ENCODE measurements at places on chromosomes 13 and 19.

DNA sequence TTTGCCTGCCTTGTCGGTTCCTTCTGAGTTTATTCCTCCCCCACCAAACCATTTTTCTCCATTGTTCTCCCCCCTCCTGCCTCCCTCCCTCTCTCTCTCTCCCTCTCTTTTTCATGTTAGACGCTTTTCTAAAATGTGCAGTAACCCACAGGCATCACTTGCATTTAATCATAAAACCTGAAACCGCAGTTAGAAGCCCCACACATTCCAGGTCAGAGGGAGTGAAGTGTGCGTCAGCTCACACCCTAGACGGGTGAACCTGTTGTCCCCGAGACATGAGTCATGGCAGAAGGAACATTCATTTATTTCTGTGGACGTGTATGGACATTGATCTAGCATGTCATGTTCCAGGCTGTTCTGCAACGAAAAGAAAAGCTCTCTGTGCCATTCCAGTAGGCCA, 19.9 kb downstream of the ONECUT3 start:
- no peak for DNase-seq

DNA sequence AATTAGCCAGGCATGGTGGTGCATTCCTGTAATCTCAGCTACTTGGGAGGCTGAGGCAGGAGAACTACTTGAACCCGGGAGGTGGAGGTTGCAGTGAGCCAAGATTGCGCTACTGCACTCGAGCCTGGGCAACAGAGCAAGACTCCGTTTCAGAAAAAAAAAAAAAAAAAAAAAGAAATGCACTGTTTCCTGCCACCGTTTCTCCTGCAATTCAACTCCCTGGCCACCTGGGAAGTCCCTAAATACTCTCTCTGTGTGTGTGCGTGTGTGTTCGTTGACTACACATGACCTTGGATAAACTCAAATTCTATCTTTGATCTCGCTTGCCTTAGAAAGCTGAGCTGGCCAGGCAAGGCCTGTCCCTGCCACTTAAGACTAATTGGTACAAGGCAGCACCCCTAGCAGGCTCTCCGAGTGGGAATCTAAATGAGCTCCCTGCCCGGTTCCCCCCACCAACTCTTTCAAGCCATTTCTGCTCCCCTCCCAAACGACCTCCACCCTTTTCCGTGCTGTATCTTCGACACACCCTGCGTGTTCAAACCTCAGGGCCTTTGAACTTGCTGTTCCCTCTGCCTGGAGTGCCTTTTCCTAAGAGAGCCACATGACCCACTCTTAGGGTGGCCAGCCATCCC, 5.2 kb upstream of the BCAT2 start:
- DNase-seq: peak; percentile 71

- no peak for DNase-seq
These were observed 5.6 kb downstream of the TLE6 start for GRCh38 chr19:2982983-2983350.

- no peak for DNase-seq
These were observed 1.0 kb upstream of the KRI1 start for GRCh38 chr19:10566658-10567410.

- no peak for DNase-seq
These were observed 261.0 kb downstream of the GPC5 start for GRCh38 chr13:91659256-91660075.

DNA sequence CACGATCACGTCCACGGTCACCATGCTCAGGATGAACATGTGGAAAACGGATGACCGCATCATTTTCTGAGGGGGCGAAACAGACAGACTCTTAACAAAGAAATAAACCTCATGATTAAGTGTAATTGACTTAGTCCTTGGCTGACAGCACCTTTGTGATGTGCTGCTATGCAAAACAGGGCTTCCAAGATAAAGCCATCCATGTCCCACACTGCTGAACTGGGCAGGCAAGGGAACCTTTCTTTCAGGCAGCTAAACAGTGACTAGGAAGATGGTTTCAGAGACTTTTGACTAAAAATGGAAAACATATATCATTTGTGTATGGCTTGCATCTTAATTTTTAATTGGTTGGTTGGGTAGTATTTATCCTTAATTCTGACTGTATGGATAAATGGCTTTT, 157.8 kb downstream of the NALCN start:
- DNase-seq: no peak

DNA sequence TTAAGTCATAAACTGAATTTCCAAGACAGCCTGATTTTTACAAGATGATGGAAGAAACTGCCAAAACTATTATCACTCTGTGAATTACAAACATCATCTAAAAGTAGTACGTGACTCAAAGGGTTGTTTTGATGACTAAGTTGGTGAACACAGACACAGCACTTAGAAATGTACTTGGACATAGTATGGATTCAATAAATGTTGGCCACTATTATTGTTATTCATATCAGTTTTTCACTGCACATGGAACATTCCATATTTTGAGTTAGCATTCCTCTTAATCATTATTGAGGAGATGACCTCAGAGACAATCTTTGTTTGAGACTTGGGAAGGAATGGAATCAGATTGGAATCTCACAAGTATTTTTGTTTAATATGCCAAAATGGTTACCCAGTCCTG, 172.9 kb downstream of the OXGR1 start:
- DNase-seq: no peak

DNA sequence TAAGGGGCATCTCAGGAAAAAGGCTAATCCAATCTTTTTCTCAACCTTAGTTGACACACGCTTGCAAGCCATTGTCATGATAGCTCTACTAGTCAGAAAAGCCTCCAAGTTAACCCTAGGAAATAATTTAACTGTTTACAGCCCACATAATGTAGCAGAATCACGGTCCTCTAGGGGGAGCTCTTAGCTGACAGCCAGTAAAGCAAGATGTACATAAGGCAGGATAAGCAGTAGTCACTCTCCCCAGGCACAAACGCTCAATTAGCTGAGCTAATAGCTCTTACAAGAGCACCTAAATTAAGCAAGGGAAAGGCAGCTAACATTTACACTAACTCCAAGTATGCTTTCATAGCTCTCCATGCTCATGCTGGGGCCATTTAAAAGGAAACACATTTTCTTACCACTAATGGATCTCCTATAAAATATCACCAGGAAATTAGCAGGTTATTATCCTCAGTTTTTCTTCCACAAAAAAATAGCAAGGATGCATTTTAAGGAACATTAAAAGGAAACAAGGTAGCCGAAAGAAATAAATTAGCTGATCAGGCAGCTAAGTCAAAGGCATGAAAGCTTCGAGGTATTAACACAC, 33.7 kb upstream of the ZSCAN5A start:
- DNase-seq: no peak

GRCh38 chr19:17519967-17520366, 8.5 kb downstream of the PGLS start:
- no peak for DNase-seq

- DNase-seq: no peak
These were observed 30.8 kb upstream of the USE1 start for GRCh38 chr19:17184371-17184841.

- DNase-seq: no peak
These were observed 424.9 kb downstream of the FGF9 start for GRCh38 chr13:22095794-22096193.

DNA sequence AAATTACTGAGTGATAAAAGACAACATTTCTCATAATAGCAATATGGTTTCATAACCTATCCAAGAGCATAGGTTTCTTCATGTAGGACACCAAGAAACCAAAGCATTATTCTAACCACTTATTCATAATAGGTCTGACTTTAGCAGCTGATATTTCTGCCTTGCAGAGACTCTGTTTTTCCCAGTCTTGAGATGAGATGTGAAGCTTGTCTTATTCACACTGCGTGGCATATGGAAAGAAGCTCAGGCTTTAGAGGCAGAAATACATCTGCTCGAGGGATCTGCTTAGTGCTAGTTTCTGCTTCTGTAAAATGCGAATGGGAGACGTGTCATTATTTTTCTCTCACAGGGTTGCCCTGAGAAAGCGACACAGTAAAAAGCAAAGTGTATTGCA, 232.0 kb upstream of the SPRY2 start:
- DNase-seq: no peak

DNA sequence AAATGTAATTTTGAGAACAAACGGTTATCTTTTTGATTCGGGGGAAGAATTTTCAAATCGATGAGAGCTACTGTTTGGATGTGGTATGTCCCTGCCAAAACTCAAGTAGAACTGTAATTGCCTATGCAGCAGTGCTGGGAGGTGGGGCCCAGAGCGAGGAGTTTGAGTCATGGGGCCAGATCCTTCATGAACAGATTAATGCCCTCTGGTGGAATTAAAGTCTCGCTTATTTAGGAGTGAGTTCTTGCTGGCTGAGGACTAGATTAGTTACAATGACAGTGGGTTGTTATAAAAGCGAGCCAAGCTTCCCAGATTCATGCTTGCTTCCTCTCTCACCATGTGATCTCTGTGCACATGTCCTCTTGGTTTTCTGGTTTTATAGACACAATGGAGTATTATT, 11.8 kb upstream of the PRR20A start:
- DNase-seq: no peak

DNA sequence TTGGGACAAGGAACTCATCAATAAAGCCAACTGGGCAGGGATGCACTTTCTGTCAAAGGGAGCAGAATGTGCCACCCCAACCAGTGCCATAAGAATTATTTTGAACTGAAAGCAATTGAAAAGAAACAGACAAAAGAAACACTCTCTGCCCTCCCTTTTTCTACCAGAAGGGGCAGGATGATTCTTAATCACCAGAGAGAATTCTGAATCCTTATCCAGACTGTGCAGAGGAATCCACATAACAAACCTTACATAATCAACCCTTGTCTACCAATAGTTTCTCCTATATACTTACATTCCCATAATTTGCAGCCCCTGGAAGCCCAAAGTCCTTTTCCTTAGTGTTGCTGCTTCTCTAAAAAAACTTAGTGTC, 520.7 kb upstream of the NBEA start:
- DNase-seq: no peak

All from HuH-7 (cell line).